CD4-positive, alpha-beta T cell treated with Interleukin-17A for 4 hours (primary cell): ENCODE measurements at places on chromosomes 6 and 20.

DNA sequence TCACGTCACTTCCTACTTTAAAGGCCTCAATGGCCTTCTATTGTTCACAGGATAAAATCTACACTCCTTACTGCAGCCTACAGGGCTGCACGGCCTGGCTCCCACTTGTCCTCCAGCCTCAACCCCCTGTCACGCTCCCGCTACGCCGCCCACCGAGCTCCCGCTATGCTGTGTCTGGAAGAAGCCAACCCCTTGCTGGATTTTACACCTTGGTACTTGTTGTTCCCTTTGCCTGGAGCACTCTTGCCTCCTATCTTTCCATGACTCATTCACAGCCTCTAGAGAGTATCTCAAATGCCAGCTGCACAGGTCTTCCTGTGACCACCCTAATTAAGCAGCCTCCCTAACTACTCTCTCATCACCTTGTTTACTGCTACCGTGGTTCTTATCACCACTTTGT lies 259.9 kb downstream of the PRKN start:
- DNase-seq: no peak

- no peak for DNase-seq
These were observed 15.5 kb upstream of the PRDM1 start for GRCh38 chr6:106070636-106071035.

DNA sequence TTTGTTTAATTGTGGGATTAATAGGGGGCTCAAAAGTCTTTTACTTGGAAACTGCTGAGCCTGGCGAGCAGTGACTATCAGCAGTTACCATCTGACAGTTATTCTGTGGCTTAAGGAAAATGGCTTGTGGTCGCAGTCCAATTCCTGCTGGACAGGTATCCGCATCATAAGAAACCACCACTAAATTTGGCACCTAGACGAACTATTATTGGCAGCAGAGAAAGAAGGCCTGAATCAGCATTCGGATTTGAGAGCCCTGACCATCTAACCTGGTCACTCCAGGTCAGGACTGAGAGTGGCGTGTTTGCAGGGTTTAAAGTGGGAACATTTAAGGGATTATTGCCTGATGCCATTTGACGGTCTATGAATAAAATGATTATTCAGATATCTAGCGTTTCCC lies 146.4 kb downstream of the RPS12 start:
- no peak for DNase-seq

DNA sequence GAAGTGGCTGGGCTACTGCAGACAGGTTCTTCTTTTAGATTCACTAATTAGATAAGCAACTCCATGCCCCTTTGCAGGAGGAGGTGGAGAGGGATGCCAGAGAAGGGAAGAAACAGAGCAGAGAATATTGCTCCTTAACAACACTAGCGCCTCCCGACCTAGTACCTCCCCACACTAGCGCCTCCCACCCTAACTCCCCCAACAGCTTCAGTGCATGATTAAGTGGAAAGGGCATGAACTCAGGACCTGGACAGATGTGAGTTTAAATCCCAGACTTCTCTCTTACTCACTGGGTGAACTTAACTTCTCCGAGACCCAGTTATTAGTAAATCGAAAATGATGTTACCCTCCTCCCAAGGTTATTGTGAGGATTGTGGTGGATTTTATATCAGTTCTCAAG lies 25.7 kb downstream of the STX11 start:
- no peak for DNase-seq

- no peak for DNase-seq
These were observed 10.2 kb downstream of the ADA start for GRCh38 chr20:44641325-44641724.

GRCh38 chr20:1941226-1941625 lies 46.0 kb downstream of the SIRPA start:
- DNase-seq: no peak

GRCh38 chr6:47573109-47573508 lies 95.5 kb downstream of the CD2AP start:
- no peak for DNase-seq

- DNase-seq: peak; percentile 80
These were observed at the start of gene PYGB for GRCh38 chr20:25247956-25248785. TSS of gene PYGB (plus strand) at chr20:25248085. CDS start at chr20:25248179, 94 bp downstream.

DNA sequence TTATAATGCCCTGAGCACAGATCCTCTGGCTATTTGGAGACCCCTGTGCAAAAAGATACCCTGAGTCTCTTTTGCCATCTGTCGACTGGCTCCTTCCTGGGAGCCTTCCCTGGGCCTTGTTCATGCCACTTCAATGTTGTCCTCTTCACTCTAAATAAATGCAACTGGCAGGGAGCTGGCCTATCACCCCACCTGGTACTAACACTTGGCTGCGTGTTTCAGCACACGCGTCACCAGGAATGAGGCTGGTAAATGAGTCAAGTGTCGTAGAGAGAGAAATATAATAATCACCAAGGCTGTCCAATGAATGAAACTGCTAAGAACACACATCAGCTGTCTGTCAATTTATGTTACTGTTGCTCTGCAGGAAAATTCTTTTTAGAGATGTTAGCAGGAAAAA lies 374.6 kb upstream of the JARID2 start:
- no peak for DNase-seq

DNA sequence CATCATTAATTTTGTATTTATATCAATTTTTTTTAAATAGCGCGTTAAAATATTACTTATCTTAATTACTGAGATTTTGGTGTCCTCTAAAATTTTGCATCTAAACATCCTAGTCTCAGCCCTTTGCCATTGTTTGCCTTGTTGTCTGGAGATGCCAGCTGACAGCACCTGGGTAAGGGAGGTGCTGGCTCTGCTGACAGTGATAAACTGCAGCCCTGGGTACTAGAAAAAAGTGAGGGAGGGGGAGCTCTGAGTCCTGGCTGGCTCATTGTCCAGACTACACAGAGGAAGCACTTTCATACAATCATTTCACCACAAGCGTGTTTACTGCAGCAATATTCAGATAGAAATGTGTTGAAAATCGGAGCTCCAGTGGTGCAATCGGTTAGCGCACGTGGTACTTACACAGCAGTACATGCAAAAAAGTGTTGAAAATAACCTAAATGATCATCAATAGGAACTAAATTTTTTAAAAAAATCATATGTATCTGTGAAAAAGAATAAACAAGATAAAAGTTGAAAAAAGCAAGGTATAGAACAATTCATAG lies 18.5 kb upstream of the UBR2 start:
- no peak for DNase-seq

DNA sequence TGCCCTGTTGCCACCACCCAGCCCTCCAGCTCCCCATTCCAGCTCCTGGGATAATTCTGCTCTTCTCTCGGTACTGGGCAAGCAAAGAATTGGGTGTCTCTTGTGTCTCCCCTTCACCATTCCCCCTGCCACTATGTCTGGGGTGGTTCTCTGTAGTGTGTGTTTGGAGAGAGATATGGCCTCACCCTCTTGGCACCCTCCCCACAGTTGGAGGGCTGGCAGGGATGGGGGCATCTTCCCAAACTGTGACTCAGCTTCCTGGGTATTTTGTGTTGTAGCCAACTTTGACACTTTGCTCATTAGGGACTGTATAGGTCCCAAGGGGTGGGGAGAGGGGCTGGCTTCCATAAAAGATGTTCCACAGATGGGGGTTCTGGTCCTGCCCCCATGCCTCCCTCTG lies 1.7 kb downstream of the TNXB start:
- no peak for DNase-seq

GRCh38 chr20:47380481-47380880 lies 24.0 kb upstream of the ZMYND8 start:
- DNase-seq: no peak

DNA sequence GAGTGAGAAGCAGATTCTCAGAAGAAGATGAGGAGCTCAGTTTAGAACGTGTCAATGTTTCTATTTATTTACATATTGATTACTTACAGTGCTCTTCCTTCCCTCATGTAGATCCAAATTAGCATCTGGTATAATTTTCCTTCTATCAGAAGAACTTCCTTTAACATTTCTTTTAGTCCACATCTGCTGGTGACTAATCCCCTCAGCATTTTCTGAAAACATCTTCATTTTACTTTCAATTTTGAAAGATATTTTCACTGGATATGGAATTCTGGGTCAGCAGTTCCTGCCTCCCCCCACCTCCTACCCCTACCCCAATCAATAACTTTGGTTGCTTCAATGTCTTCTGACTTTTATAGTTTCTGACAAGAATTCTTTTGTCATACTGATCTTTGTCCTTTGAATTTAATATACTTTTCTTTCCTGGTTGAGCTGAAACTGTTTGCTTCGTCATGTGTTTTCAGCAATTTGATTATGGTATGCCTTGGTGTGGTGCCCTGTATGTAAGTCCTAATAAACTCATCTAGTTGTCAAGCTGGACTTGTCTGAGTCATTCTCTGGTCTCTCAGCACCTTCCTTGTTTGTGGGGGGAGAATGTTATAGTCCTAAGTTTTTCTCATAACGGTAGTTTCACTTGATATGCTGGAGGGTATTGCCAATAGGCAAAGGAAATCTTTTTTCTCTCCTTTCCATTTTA lies 57.0 kb downstream of the SMPDL3A start:
- no peak for DNase-seq

- DNase-seq: no peak
These were observed 801.9 kb downstream of the QKI start for GRCh38 chr6:164216368-164216767.

DNA sequence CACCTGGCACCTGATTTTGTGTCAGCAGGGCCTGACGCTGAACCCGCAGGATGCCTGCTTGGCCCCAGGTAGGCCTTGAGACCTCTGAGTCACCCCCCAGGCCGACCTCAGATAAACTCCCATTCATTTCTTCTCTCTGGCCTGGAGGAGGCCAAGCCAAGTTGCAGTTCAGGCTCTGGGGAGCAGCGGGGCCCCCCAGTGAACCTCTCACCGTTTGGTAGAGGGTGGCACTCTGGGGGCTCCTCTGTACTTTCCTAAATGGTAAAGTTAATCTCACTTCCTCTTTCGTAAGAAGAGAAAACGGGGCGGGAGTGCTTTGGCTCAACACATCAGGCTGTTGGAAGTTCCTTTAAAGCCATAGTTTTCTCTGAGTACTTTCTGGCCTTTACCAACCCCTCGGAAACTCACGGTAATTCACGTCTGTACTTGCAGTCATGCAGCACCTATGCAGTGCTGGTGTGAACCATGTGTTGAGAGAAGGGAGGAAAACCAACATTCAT lies 2.8 kb downstream of the SIRPA start:
- no peak for DNase-seq

GRCh38 chr6:25053875-25054371 lies 118.2 kb upstream of the RIPOR2 start:
- peak; percentile 20 for DNase-seq

DNA sequence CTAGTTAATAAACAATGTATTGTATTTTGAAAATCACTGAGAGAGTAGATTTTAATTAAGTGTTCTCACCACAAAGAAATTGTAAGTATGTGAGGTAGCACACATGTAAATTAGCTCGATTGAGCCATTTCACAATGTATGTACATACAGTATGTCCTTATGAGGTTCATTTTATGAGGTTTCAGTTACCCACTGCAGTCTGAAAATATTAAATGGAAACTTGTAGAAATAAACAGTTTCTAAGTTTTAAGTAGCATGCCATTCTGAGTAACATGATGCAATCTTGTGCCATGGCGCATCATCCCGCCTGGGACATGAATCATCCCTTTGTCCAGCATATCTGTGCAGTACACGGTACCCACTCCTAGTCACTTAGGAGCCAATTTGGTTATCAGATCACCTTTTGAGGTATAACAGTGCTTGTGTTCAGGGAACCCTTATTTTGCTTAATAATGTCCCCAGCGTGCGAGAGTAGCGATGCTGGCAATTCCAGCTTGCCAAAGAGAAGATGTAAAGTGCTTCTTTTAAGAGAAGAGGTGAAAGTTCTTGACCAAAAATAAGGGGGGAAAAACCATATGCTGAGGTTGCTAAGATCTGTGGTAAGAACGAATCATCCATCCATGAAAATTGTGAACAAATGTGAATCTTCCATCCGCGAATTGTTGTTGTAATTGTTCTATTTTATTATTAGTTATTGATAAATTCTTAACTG lies 64.7 kb downstream of the KCNS1 start:
- DNase-seq: peak; percentile 39

DNA sequence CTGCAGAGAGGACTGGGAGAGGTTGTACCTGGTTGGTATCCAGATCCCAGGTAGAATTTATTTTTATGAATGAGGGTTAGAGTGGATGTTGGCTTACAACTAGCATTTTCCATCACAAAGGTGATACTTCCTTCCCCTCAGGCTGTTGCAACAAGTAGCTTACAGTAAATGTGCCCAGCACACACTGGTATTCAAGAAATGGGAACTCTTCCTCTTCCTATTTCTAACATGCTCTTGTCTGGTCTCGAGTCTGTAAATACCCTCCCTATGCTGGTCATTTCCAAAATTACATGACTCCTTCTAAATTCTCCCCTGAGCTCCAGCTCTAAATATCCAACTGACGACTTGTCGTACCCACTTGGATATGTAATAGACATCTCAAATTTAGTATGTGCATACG lies 90.1 kb upstream of the FOXC1 start:
- no peak for DNase-seq

DNA sequence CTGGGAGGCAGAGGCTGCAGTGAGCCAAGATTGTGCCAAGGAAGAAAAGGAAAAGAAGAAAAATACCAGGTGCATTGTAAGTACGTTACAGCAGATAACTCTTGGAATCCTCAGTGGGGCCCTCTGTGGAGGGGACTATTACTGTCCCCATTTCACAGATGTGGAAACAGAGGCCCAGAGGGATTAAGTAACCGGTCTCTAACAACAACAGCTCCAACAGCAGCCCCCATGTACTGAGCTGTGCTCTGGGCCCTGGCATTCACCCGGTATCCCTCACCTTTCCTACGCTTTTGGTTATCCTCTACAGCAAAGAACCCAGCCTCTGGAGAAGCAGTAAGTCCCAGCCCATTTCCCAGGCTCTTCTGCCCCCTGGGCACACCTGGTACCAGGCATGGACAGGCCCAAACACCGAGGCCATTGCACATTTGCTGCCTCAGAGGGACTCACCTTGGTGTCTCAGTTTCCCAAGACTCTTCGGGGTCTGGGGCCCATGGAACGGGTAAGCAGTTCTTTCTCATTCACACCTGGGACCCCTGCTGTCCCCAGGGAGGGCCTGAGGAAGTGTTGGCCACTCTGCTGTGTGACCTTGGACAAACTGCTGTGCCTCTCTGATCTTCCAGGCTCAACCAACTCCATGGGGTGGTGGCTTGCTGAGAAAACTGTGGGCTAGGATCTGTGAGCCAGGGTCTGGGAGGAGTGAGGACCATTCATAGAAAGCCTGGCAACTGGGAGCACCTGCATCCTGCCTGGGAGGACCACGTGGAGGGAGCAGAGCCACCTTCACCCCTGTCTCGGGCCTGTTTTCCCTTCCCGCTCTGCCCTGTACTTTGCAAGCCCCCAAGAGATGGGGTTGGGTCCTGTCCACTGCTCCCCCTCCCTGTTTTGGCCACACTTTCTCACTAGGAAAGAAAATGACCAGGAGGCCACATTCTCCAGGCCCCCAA lies 59.9 kb downstream of the SNAI1 start:
- no peak for DNase-seq

GRCh38 chr20:24866008-24866407 lies 83.1 kb upstream of the CST7 start:
- no peak for DNase-seq

- no peak for DNase-seq
These were observed 38.4 kb downstream of the BCKDHB start for GRCh38 chr6:80144753-80145315.

GRCh38 chr6:52550014-52550575 lies 26.8 kb downstream of the TRAM2 start:
- DNase-seq: no peak

GRCh38 chr6:110039981-110040383 lies 61.9 kb downstream of the GPR6 start:
- peak; percentile 55 for DNase-seq
